ENCODE measurements at places on chromosomes 2 and 18.

GRCh38 chr2:233059797-233060500 lies at the start of gene INPP5D:
Gene INPP5D, plus strand, starts transcription at chr2:233060342. Its CDS starts 137 bp downstream, at chr2:233060479.
- DNase-seq = no peak

DNA sequence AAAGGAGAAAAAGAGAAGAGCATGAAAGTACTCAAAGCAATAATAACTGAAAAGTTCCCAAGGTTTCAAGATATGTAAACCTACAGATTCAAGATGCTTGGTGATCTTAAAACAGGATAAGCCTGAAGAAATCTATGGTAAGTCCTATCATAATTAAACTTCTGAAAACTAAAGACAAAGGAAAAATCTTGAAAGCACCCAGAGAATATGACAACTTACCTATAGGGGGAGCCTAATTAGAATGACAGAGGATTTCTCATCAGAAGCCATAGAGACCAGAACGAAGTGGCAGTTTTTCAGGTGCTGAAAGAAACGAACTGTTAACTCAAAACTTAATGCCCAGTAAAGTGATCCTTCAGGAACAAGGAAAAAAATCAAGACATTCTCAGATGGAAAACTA lies 59.7 kb downstream of the XDH start:
- no peak for DNase-seq

DNA sequence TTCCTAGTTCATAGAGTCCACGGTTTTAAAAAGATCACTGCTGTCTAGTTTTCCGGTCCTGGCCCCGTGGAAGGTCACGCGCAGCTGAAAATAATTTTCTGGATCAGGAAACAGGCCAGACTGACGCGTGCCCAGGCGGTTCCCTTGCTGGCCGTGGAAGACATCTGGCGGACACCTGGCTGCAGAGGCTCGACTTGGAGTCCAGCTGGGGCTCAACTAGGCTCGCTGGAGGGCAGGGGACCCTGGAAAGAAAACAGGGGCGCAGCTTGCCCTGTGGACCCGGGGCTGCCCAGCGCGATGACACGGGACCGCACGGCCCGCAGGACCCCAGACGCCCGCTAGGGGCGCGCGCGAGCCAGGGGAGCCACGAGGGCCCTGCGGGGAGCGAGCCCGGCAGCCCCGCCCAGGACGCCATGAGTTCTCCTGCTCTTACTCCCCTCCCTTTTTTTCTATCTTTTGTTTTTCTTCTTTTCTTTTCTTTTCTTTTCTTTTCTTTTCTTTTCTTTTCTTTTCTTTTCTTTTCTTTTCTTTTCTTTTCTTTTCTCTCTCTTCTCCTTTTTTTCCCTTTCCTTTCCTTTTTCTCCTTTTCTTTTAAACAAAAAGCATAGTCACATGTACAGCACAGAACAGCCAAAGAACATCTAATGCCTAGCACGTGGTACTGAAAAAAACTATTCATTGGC lies 43.2 kb upstream of the UBE2F start:
- no peak for DNase-seq

GRCh38 chr2:32418778-32419177 lies 62.0 kb downstream of the BIRC6 start:
- no peak for DNase-seq
